ENCODE measurements at places on chromosomes 4 and X.

DNA sequence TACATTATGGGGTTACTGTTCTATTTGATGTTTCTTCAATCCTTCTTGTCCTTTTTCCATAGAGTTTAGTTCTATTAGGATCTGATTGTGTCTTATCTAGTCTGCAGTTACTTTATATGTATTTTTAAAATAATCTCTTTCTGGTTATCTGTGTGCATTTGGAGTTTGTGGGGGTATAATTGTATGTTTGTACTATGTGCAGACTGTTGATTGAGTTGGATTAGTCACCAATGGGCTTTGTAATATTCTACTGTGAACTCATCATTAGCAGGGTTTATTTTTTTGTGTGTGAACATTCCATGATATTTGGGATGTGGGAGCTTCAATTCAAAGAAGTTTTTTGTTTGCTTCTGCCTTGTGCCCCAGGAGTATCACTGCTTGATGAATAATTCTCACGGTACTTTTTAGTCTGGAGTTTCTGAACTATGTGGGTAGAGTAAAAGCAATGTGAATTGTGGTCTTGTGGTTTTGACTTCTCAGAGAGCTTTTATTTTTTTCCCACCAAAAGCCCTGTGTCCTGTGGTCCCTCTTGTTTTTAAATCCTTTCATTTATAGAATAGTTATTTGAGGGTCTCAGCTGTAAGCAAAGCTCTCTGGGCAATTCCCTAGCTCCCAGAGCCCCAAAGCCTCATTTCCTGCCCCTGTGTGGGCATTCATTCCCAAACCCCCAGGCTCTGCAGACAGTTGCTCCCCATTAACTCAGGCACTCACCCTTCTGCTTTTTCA lies 127.8 kb downstream of the PHKA2 start:
- DNase-seq: no peak

DNA sequence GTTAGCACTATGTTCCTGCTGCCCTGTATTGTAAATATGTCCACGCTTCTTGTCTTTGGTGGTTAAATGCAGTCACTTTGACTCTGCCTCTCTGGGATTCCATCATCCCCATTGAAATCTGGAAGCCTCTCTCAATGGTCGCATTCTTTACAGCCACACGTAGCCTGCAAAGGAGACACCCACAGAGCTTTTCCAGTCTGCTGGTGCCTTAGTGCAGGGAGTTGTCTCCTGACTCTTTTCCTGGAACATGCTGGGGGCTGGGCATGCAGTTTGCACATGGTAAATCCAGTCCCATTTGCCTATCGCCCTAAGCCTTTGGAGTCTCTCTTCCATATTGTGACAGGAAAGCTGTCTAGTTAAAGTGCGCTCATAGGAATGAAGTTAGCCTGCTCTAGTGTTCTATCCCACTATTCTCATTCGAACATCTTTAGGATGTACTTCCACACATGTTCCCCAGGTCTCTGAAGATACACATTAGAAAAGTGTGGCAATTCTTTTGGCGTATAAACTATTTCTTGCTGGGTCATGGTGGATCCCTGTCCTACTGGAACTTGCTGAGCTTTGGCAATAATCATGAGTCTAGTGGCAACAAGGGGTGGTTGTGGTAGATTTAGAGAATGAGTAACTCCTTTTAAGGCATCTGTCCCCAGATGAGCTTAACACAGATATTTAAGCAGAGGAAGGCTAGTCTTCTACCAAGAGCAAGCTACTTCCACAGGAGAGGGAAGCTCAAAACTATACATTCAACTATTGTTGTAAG lies 33.7 kb downstream of the COQ2 start:
- DNase-seq: no peak

DNA sequence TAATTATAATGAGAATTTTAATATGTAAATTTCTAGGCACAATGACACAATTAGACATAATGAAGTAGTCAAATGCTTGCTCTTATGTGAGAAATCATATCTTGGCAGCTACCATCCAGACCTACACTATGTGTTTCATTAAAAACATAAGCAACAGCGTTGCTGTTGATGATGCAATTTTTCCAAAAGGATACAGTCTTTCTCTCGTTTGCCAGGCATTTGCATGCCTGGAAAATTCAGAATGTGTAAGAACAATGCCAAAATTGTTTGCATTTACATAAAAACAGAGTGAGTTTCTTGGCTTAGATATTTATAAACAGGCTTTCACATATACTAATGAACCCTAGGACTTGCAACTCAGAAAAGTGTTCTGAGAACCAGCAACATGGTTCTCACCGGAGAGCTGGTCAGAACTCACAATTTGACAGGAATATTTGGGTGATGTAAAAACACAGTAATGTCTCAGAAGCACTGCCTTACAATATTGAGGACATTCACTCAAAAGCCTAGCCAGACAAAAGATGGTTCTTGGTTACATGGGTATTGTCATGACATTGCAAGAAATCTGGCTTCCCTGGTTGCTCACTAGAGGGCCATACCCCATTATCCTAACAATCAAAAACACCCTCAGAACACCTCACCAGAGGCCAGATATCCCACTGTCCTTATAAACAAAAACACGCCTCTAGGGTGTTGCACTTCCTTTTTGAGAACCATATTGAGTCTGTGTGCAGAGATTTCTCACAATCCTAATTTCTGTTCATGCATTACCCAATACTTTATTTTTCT lies 1029.0 kb upstream of the AGA start:
- DNase-seq: no peak

DNA sequence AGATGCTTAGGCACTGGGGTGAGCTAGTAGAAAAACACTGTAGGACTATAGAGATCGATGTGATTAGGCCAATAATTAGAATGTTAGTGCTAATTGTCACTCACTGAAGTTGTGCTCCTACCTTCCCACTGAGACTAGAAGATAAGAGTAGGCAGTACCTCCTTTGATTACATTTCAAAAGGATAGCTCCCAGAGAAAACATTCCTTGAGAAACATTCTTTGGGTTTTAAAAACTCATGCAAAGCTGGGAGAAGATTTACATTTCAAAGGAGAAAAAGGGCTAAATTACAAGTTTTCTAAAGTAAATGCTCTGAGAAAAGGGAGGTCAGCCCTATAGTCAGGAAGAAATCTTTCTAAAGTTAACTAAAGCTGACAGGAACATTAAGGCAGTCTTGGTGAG lies 860.3 kb upstream of the NDST4 start:
- no peak for DNase-seq

GRCh38 chrX:41559235-41560052 lies 112.3 kb downstream of the NYX start:
- DNase-seq: no peak

GRCh38 chr4:24824720-24825119 lies 29.3 kb downstream of the SOD3 start:
- DNase-seq: no peak

All from CD4-positive, alpha-beta T cell treated with Interferon alpha-2 for 1 hour (primary cell).